Stimulated activated CD8-positive, alpha-beta memory T cell treated with anti-CD3 and anti-CD28 coated beads, Interleukin-15, amount 100 ng/mL, for 1 hour (primary cell): ENCODE measurements at places on chromosomes 11 and 22.

GRCh38 chr22:36287881-36288515 lies 35.1 kb downstream of the APOL1 start:
- no peak for DNase-seq

- DNase-seq, result no peak
Observed at GRCh38 chr11:40323241-40323640, 1136.2 kb downstream of the LRRC4C start.

DNA sequence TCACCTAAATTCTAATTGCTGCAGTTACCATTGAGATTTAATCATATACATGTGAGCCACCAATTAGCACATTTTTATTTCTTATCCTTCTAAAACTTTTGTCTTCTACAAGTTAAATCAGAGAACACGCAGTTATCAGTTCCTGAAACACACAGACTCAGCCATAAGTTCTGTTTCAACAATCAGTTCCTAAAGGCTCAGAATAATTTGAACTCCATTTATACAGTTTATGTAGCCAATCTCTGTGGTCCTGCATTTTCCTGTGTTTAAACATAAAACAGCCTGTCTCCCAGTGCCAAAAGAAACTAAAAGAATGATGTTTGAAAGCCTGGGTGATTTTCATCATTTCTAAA lies 2.9 kb downstream of the PLAAT3 start:
- no peak for DNase-seq

GRCh38 chr11:120043328-120043945 lies 94.5 kb downstream of the TRIM29 start:
- DNase-seq, result no peak

DNA sequence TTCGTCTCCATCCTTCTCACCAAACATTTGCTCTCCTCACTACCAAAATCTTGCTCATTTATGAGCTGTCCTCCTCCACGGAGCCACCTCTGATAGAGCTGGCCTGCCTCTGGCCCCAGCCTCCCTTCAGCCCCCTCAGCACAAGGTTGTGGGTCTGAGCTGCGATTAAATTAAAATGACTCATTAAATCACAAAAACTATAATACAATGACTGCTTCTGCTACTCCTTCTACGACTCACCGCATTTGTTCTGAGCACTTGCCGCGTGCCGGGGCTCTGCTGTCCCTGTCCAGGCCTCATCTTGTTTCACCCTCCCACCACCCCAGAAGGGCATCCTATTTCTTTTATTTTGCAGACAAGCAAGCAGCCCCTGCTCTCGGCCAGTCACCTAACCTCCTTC lies 49.2 kb upstream of the TIMP3 start:
- DNase-seq, result no peak

DNA sequence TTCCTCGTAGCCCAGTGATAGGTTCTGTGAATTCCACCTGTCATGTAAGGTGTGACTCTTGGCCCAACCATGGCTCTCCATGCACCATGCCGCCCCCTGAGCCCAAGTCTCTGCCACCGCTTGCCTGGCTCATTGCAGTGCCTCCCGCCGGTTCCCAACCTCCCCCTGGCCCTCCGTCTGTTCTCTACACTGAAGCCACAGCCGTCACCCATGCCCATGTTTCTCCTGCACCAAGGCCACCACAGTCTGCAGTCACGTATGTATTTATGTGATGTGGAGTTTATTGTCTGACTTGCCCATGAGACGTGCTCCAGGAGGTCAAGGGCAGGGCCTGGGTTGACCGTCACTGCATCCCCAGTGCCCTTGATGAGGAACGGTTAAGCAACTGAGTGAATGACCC lies 35.9 kb downstream of the PKNOX2 start:
- DNase-seq, result no peak

- no peak for DNase-seq
Observed at GRCh38 chr11:128507936-128508335, 79.4 kb downstream of the ETS1 start.

DNA sequence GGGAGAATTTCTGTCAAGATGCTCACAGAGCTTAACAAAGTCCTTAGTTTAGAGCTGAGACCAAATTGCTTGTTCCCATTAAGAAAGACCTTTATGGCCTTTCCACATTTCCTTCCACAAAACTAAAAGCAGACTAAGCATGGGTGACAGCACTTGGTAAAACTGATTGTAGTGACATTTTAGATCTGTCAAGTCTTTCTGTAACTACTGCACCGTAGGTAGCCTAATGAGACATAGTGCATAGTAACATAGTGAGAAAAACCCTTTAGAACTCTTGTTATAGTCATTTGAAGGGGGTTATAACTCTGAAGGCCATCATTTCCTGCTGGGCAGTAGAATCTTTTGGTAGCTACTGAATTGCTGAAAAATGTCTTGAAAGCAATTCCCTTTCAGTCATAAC lies 990.9 kb upstream of the CNTN5 start:
- DNase-seq, result no peak

- no peak for DNase-seq
Observed at GRCh38 chr11:77188633-77189491, 60.8 kb downstream of the MYO7A start.

DNA sequence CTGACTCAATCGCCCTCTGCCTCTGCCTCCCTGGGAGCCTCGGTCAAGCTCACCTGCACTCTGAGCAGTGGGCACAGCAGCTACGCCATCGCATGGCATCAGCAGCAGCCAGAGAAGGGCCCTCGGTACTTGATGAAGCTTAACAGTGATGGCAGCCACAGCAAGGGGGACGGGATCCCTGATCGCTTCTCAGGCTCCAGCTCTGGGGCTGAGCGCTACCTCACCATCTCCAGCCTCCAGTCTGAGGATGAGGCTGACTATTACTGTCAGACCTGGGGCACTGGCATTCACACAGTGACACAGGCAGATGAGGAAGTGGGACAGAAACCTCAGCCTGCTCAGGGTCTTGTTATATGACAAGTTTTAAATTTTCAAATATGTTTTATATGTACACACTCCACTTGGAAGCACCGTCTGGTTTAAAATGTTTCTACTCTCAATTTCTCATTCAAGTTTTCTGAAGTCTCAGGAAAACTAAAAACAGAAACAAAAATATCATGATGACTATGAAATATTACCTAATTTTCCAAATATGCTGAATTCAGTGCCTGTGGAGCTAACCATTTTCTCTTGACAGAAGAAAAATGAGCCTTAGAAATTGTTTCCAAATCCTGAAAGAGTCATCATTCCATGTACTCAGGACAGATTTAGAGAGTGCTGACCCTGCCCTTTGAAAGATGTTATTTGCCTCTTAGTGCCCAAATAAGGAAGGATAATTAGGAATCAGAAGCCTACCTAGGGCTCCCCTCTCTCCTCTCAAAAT lies 48.8 kb upstream of the TOP3B start:
- DNase-seq, result no peak

GRCh38 chr22:19760951-19761724 lies 560 bp downstream of the TBX1 start:
- DNase-seq, result no peak

DNA sequence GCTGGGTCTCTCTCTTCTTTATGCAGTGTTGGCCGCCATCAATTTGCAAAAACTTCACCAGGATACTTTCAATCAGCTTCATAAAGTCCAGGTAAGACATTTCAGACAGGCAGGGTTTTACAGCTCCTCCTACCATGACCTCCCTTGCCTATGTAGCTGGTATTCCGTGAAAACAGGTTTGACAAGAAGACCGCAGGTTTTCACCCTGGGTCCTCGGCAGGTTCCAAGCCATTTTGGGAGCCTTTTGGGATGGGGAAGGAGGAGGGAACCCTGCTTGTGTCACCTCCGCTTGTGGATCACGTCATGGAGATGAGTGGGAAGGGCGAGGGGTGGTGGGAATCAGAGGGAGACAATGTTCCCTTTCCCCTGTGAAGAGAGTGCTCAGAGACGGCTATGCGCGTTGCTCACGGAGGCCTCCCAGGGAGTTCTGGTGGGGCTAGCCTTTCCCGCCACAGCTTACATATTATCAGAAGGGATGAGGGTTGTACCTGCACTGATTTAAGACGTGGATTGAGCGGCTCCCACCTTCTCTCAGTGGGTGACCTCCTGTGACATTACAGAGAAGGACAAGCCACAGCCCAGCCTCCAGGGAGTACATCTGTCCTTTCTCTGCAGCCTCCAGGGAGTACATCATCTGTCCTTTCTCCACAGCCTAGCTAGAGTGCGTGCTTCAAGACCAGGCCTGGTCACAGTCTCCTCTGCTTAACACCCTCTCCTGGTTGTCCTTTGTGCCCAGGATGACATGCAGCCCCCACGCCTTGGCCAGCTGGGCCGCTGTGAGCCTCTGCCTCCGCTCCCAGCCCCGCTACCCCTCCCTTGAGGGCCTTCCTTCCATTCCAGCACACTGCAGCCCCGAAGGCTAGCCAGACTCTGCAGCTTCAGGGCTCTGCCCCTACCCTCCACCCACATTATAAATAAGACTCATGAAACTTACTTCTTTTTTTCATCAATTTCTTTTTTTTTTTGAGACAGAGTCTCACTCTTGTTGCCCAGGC lies 17.2 kb downstream of the GLB1L3 start:
- DNase-seq, result no peak

DNA sequence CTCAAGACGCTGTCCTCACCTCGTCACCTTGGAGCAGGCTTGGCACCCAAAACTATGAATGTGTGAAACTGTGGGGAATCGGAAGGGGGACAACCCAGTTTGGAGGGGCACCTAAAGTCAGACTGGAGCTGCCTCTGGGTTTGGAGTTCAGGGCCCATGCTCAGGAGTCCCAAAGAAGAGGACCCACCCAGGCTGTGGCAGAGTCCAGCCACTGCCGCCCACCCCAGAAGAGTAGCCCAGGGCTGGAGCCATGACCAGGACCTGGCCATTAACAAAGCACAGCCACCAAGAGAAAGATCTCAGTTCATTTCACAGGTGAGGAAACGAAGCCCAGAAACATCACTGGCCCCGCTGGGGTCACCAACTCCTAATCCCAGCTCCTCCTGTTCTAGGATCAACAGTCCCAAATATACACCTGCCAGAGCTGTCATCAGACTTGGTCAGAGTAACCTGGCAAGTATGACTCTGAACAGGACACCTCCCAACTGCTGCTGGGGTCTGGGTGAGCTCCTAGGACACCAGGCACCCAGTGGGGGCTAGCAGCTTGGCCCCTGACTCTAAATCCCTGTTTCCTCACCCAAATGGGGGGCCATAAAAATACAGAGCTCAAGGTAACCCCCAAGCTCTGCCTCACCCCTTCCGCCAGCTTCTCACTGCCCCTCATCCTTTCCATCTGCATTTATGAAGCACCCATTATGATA lies 2.7 kb downstream of the RAB3IL1 start:
- DNase-seq, result no peak
